ENCODE measurements at places on chromosomes 12 and 14.

GRCh38 chr12:101302741-101303140 is 22.8 kb downstream of the UTP20 start:
- DNase-seq = no peak

- no peak for DNase-seq
Measured at GRCh38 chr14:21680072-21680471, 6.5 kb upstream of the OR4E1 start.

GRCh38 chr14:34356264-34356654 is 105.8 kb downstream of the SPTSSA start:
- no peak for DNase-seq

DNA sequence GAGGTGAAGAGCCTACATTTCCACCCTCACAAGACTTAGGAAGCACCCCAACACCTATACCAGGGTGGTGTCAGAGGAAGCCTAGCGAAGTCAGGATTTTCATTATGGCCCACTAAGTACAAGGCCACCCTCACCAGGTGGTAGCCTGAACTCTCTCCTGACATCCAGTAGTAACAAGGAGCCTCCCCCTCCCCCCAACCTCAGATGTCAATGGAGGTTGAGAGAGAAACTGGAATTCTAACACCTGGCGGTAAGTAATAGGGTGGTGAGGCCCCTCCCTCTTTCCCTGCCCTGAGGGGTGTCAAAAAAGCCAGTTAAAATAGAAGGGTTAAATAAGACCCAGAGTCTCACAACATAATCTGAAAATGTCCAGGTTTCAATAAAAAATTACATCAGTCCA is 37.6 kb downstream of the SINHCAF start:
- no peak for DNase-seq

- DNase-seq = no peak
Measured at GRCh38 chr14:76280221-76280620, 95.7 kb upstream of the ESRRB start.

DNA sequence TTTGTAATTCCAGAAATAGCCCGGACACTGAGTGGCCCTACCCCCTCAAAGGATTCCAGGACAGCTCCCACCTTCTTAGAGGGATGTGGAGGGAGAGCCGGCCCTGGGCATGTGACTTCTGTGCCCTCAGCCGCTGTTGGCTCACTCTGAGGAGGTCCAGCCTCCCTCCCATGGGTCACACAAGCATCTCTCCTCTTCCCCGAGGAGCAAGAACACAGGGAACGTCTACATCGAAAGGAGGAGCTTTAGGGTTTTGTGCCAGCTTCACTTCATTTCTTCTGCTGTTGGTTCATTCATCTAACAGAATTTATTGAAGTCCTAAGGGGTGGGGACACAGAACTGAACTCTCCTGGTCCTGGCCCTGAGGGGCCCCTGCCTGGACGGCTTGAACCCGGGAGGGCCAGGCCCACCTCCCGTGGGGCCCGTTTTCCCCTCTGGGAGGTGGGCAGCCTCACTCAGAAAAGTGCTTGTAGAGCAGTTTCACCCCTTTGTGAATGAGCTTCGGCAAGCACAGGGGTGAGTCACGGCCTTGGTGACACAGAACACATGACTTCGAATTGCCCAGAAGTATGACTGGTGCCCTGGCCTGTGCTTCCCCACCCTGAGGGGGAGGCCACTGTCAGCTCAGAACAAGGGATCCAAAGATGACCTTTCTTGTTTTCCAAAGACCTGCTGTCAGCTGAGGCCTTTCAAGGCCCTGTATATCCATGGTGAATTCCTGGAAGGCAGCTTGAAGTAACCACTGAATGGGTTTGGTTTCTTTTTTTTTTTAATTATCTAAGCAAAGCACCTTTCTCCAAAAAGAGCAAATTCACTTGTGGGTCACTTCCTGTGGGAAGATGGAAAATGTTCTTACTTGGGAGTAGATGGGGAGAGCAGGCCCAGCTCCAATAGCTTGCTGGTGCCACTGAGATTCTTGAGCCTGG is 39.2 kb downstream of the NFKBIA start:
- peak; percentile 93 for DNase-seq

DNA sequence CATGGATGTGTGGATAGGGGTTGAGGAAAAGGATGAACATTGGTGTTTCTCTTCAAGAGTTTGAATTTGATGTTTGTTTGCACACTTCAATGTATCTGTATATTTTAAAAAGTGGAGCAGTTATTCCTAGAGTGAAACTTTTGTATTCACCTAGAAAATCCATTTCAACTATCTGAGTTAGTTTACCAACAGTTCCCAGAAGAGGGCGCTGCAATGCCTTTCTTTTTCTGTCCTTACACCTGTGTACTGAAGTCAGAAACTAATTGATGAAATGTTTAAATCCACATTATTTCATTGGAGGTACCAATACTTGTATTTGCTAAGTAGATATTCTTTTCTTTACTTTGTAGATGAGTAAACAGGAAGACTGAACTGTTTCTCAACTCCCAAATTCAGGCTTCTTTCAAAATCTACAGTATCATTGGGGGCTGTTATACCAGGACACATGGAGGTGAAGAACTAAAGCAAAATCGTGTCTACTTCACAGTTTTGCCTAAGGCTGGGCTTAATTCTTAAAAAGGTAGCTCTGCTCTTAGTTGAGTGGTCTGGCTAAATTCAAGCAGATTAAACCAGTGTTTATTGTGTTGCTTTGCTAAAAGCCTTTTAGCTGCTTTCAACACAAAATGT is 26.6 kb upstream of the KLRB1 start:
- peak; percentile 51 for DNase-seq

GRCh38 chr12:2251526-2252209 is 198.9 kb downstream of the CACNA1C start:
- no peak for DNase-seq

DNA sequence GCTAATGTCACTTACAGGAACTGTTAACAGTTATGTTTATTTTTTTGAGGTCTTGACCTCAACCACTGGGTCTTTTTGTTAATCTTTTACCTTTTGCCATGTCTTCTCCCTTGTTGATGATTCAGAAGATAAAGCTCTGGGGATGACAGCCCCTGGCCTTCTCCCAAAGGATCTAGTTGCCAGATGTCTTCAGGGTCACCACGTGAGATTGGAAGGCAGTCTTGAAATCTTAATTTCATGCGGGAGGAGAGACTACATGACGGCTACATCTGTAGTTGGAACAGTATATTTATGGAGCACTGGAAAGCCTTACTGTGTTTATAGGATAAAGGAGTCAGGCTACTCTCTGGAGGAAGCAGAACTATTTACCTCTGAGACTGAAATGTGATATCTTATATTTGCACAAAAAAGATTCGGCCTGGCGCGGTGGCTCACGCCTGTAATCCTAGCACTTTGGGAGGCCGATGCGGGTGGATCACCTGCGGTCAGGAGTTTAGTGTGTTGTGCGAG is 5.6 kb downstream of the MLEC start:
- DNase-seq = no peak

DNA sequence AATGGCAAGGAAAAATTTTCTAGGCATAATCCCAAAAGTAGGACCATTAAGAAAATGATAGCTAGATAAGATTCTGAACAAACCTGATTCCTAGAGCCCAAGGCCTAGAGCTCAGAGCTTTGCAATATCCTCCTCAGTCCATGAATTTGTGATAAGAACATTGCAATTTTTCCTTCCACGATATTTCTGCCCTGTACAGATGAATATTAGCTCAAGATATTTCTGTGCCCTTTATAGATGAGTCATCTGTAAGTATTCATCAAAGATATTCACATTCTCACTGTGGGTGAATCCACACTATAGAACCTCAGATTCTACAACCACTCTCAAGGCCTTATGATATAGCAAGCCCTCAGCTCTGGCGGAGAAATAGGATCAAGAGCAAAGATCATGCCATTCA is 37.5 kb downstream of the EAPP start:
- no peak for DNase-seq

Measured in inflammatory macrophage (primary cell).